Activated CD8-positive, alpha-beta memory T cell treated with anti-CD3 and anti-CD28 coated beads for 48 hours (primary cell): ENCODE measurements at places on chromosomes 6 and 20.

DNA sequence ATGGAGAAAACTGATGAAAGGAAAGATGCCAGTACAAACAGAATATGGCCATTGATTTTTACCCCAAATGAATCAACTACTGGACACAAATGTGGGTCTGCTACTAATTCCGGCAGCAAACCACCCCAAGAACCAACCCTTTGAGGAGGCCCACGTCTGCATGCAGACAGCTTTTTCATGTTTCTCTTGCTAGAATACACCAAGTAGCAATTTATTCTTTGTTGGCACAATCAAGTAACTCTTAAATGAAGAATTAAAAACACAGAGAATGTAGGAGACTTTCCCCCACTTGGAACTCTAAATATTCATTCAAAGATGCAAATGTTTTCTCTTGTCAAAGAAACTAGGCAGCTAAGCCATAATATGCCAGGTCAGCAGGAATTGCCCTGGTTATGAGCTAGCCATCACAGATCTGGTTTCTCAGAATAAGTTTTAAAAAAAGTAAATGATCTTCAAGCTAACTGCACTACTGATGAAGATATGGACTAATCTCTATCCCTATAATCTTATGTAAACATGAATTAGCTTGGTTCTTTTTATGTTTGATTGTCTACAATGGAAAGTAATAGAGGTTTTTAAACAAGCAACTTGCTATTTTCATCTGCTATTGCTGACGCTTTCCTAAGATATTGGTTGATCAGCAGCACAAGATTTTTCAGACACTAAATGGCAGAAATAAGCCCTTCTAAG lies 163.1 kb upstream of the THEMIS start:
- DNase-seq, result no peak

GRCh38 chr6:16286151-16286522 lies 47.8 kb downstream of the GMPR start:
- no peak for DNase-seq

DNA sequence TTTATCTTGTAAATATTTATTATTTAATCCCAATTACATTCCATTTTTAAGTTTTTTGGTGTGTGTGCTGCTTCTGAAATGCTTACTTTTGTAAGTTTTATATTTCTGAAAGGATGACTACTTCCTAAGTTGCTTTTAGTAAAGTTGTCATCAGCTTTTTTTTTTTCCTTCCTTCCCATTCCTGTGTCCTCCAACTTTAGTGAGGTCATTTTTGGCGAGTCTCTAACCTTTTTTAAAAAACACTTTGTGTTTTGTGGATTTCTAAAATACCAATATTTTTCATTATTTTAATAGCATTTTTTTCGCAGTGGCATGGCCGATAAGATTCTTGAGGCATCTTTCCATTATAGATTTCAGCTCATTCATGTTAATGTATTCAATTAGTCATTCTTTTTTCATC lies 30.9 kb downstream of the FIG4 start:
- DNase-seq, result no peak

DNA sequence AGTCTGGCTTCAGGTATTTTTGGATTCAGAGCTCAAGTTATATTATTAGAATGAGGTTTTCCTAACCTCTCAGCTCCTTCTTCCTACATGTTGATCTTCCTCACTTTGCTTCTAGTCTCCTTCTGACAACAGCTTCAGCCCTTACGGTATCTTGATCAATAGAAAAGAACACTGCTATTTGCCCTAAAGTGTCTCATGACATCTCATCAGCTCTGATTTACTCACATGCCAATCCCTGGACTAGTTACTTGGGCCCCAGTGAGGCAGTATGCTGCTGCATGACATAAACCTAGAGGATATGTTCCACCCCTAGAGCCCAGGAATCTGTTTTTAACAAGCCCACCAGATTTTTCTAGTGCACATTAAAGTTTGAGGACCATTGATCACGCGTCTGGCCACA lies 110.3 kb downstream of the UNC5CL start:
- no peak for DNase-seq

- no peak for DNase-seq
Observed at GRCh38 chr6:20137837-20138236, 74.4 kb downstream of the MBOAT1 start.

DNA sequence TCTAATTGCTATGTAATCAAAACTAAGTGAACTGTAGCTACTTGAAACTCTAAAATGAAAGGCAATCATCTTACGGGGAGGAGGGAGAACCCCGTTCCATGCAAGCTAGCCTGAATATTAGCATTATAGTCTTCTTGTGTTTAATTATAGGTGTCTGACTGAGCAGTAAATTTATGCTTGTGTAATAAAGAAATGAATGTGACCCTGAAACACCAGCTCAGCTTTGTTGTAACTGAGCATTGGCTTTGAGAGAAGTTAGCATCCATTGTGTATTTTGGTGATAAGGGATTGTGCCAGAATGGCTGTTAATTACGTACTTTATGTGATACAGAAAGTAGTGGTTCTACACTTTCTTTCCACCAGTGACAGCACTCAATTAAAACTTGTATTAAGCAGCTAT lies 86.9 kb downstream of the QKI start:
- no peak for DNase-seq

- DNase-seq, result no peak
Observed at GRCh38 chr20:57178582-57179111, 87.8 kb downstream of the BMP7 start.

GRCh38 chr20:34967421-34967820 lies 11.8 kb downstream of the MYH7B start:
- DNase-seq, result no peak

DNA sequence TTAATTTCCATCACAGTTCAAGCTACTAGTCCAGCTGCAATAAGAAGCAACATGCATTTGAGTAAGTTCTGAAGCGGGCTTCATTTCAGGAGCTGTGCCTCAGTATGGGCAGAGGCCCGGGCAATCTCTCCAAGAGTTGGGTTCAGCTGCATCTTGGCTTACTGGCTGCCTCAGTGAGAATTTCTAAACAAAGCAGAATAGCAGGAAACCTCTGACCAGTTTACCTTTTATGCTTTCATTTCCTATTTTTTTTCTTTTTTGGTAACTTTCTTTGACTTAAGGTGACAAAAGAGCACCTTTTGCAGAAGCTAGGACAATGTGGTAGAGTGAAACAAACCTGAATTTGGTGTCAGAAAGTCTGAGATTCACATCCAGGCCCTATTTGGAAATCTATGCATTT lies 51.0 kb upstream of the FBXO30 start:
- DNase-seq, result no peak

GRCh38 chr6:41214559-41215238 lies 13.4 kb upstream of the TREML4 start:
- no peak for DNase-seq

DNA sequence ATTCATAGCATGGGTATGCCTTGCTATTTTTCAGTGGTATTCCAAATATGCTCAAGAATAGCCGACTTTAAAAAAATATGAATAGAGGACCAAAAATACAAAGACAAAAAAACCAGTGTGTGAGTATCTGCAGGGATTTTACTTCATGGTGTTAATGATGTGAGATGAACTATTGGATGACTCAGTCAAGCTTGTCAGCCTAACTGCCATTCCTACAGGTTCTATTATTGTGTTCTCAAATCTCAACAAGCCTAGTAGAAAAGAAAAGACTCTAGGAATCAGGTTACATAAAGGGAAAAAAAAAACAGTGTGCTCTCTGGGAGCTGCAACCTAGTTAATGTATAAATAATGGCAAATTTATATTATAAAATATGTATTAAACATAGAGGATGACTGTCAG lies 588.4 kb upstream of the BTBD3 start:
- no peak for DNase-seq

DNA sequence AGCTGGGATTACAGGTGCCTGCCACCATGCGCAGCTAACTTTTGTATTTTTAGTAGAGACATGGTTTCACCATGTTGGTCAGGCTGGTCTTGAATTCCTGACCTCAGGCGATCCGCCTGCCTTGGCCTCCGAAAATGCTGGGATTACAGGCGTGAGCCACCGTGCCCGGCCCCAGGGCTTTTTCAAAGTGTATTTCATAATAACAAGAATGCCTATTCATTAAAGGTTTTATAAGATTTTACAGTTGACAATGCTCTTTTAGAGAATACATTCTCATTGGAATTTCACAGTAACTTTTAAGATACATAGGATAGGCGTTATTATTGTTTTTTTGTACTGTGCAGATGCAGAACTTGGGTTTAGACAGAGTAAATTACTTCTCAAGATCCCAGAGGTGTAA lies 52.6 kb upstream of the PTPRK start:
- no peak for DNase-seq

GRCh38 chr20:20603339-20603990 lies 109.0 kb downstream of the RALGAPA2 start:
- no peak for DNase-seq

DNA sequence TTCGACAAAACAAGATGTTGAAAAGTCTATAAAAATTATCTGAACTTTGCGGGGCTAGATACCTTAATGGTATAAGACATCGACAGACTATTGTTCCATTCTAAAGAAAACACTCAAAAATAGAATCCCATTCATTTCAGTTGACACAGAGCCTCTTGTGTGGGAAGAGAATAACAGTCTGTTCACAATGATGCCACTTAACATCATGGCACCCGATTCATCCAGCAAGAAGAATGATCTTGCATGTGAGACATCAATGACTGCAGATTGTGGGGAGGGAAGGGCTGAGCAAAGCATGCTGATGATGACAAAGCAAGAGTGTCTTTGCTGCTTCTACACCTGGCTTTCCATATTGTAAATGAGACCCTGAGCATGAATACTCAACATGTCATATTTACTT lies 49.7 kb upstream of the ARMH2 start:
- DNase-seq, result no peak

- no peak for DNase-seq
Observed at GRCh38 chr6:78462728-78463127, 404.6 kb upstream of the IRAK1BP1 start.

- no peak for DNase-seq
Observed at GRCh38 chr6:32886681-32887383, 32.8 kb downstream of the PSMB9 start.

GRCh38 chr6:169970306-169970988 lies 219.0 kb downstream of the ERMARD start:
- DNase-seq, result no peak

DNA sequence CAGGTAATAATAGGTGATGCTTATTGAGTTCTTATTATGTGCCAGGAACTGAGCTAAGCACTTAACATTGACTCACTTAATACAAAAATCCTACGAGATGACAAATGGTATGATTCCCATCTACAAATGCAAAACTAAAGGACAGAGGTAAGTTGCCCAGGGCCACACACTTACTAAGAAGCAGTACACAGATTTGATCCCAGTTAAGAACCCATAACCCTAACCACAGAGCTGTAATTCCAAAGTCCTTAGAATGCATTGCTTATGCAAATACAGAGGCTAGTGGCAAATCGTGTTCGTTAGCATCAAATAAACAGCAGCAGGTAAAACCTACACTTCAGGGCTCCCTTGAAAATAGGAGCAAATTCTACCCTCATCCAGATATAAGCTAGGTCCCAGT lies 104.0 kb downstream of the SASH1 start:
- DNase-seq, result no peak

GRCh38 chr20:50163570-50164317 lies 10.2 kb upstream of the PEDS1 start:
- DNase-seq, result no peak

- DNase-seq, result no peak
Observed at GRCh38 chr6:51429017-51429712, 610.5 kb downstream of the TFAP2B start.

DNA sequence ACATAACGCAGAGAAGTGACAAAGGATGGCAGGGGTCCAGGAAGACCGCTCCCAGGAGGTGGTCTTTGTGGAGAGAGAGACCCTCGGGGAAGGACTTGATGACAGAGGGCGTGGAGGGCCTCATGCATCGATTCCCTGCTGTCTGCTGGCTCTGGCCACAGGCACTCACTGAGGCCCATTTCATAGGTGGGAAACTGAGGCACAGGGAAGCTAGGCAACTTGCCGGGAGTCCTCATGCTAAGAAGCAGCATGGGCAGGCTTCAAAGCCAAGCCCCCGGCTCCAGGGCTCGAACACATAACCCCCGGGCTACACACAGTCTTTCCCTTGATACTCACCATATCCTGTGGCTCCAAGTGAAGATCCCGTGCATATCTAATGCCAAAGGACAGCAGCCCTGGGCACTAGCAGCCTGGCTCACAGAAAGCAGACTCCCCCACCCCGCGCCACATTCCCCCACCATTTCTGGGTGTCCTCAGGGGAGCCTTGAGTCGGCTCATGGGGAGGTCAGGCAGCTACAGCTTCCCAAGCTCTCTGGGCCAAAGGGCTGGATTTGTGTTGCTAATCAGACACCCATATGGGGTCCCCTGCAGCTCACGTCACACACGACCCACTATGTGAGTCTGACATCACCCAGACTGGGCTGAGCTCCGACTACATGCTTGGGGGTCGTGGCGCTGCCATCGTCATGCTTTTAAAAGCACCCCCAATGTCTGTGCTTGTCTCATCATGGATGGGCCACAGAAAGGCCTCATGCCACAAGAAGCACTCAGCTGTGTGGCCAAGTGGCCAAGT lies 130.9 kb upstream of the PMEPA1 start:
- DNase-seq, result no peak

DNA sequence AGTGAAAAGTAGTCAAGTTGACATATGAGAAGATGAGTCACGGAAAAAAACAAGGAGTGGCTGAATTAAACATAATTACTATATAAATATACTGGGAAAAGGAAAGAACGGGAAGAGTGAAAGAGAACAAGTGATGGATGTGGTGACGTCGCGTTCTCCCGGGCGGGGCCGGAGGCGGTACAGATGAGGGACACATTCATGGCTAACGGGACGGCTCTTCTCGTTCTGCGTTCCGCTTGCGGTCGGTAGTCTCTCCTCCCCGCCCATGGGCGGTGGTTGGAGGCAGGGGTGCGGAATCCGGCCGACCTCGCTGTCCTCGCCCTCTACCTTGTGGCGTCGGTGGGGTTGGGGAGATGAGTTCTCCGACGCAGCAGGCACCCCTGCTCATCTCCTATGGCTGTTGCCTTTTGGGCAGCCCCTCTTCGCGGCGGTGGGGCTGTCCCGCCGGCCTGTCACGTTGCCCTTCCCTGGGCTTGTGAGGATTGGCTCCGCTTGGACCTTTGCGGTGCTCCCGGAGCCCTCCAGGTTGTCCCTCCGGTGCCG lies 22.5 kb downstream of the HLA-G start:
- no peak for DNase-seq

DNA sequence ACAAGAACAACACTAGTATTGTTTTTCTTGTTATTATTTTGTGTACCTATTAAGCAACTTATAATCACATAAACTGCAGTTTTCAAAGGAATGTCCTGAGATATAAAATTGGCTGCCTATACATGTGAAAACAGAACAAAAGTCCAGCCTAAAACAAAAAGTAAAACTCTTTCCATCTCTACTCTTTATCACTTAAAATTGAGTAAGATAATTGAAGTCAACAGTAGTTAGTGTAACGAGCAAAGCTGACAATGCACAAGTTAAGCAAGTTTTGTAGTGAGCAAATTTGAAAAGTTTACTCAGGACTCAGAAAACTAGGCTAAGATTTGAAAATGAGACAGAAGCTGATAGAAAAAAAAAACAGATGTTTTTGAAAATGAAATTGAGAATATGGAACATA lies 941.4 kb upstream of the MAN1A1 start:
- DNase-seq, result no peak

GRCh38 chr6:108811490-108811889 lies 36.7 kb upstream of the ARMC2 start:
- no peak for DNase-seq
